AG04449 (cell line): ENCODE measurements at places on chromosomes 5 and 9.

- no peak for DNase-seq
Observed at GRCh38 chr5:180117000-180117725, 45.6 kb upstream of the RNF130 start.

DNA sequence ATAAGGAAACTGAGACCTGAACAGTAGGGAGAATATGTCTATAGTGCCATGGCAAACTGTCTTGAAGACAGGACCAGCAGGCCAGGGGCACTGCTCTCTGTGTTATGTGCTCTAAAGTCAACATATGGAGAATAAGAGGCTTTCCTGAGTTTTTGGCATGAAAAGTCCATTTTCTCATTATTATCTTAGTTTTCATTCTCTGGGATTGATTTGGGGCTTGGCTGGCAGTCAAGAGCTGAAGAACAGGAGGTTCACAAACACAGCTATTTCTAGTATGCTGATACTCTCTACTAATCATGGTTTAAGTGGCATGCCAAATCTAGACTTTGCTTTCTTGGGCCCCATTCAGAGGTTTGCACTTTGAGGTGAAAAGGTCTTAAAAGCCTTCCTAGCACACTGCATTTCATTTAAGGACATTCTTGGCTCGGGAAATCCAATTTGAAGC is 404.4 kb downstream of the ZNF608 start:
- DNase-seq: peak; percentile 23

- DNase-seq: no peak
Observed at GRCh38 chr5:88780736-88781135, 102.2 kb downstream of the MEF2C start.

DNA sequence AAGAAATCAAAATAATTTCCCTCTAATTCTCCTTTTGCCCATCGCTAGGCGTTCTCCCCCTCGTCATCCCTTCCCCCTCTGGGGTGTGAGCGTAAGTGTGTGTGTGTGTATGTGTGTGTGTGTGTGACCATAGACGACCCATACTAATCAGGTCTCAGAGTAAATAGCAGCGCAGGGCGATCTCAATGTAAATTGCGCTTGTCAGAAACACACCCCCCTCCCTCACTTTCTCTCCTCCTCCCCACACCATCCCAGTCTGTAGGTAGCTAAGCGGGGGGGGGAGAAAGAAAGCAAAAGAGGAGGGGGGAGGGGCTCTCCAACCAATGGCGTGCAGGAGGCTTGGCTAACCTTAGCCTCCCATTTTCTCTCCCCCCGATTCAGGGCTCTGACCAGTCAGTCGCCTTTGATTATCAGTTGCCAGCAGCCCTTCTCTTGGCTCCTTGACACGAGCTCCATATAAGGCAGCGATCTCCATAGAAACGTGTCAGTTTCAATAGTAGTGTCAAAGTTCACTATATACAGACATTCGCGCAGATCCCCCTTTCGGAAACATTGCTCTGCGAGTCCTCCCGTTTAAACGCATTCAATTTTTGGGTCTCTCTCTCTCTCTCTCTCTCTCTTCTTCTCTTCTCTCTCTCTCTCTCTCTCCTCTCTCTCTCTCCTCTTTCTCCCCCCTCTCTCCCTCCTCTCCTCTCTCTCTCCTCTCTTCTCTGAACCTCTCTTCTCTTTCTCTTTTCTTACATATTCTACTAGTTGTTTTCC is at the start of gene NR2F1:
NR2F1 (plus strand) TSS at position 546 of the 762 bp plus-strand sequence. CDS start 1,802 bp downstream, outside the sequence.
- DNase-seq: peak; percentile 85

- no peak for DNase-seq
Observed at GRCh38 chr5:143239882-143240518, 163.5 kb downstream of the NR3C1 start.
